IMR-90 (cell line): ENCODE measurements at places on chromosomes 3 and 15. TPM values are rescaled to one million over a fixed set of nuclear protein-coding genes. Genes with fewer than 3 reads are reported as not detected.

DNA sequence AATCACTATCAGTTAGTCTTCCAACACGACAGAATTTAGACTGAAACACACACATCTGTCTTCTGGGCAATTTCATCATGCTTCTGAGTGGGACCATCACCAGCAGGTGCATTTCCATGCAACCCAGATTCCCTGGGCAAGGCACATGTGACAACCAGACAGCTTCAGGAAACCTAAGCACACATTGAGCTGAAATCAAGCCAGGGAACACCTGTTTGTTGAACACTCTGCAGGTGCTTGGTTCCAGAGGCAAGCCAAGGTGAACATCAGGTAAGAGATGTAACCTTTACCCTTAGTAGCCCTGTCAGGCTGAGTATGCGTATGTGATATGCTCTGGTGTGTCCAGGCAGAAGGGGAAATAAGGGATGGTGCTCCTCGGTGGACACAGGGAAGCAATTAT, 3.3 kb upstream of the PSMD2 start:
- no peak for DNase-seq

DNA sequence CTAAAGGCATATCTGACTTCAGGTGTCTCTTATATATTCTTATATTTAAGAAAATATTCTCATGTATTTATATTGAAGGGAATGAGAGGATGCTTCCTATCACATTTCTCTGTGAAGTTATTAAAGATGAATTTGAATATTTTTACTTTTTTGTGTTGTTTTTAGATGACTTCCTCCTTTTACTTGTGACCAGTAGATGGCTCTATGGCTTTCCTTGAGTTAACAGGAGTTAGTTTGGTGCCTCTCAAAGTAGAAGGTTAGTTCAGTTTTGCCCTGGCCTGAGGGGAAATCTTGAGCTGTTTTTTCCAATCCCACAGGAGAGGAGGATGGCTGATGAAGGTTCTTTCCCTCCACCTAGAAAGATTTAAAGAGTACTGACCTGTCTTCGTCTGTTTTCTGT, 80.7 kb downstream of the SQOR start:
- peak; percentile 32 for DNase-seq

TRH gene
- not detected in 2 replicates for total RNA-seq

FSTL1 gene
- 1,097 and 1,642 TPM in 2 replicates for total RNA-seq

CYP8B1 gene
- not detected in 2 replicates for total RNA-seq
